CD4-positive, alpha-beta T cell treated with Interleukin-15 for 1 hour (primary cell): ENCODE measurements at places on chromosomes 3 and 15.

DNA sequence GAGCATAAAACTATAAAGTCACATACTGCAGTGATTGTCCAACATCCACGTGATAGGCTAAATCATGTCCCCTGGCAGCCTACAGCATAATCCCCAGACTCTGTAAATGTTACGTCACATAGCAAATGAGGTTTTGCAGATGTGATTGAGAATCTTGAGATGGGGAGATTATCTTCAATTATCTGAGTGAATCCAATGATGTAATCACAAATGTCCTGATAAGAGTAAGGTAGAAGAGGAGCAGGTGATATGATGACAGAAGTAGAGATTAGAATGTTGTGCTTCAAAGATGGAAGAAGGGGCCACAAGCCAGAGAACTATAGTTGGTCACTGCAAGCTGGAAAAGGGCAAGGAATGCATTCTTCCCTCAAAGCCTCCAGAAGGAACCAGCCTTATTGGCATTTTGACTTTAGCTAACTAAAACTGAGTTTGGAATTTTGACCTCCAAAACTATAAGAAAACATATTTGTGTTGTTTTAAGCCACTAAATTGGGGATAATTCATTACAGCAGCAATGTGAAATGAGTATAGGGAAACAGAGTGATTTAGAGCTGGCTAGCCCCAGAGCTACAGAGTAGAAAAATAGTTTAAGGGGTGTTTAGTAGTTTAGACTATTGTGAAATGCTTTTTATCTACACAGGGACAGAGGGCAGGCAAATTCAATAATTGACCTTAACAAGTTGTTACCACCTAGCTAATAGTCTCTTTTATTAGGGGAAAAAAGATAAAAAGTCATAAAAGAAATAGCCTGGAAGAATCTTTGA, 15.2 kb downstream of the SLC2A2 start:
- DNase-seq: no peak

DNA sequence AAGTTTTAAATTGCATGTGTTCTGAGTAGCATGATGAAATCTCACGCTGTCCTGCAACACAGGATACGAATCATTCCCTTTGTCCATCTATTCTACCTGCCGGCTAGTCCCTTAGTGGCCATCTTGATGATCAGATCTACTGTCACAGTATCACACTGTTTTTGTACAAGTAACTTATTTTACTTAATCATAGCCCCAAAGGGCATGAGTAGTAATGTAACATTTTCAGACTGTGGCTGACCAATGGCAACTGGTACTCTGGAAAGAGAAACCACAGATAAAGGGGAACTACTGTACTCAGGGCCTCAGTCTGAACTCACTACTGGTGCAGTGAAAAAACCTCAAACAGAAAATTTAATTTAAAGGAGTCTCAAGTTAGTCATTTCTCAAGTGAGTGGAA, 127.3 kb upstream of the MRPL3 start:
- DNase-seq: no peak

DNA sequence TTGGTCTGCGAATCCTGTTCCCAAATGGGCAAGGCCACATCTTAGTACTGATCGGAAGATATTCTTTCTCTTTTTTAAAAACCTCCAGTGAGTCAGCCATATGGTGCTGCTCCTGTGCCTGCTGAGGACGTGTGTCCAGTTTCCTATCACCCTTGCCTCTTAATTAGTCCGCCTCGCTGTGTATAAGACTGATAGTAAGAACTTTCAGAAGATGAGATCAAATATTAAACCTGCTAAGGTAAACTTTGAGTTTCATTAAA, 612 bp downstream of the UBA5 start:
- no peak for DNase-seq

- DNase-seq: no peak
Observed at GRCh38 chr3:127821394-127821793, 921 bp downstream of the MGLL start.

DNA sequence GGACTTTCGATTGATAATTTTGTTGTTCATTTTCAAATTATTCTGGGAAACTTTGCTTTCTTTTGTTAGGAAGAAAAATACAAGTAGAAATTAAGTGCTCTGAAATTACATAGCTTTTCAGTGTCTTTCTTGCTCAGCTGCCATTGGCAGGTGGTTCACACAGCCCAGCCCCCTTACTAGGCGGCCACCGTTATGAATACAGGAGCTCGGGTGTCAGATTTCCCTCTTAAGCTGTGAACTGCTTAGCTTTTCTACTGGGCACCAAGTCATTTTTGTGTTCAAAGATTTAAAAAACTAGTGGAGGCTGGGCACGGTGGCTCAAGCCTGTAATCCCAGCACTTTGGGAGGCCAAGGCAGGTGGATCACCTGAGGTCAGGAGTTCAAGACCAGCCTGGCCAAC, 55.2 kb downstream of the HMG20A start:
- DNase-seq: no peak

DNA sequence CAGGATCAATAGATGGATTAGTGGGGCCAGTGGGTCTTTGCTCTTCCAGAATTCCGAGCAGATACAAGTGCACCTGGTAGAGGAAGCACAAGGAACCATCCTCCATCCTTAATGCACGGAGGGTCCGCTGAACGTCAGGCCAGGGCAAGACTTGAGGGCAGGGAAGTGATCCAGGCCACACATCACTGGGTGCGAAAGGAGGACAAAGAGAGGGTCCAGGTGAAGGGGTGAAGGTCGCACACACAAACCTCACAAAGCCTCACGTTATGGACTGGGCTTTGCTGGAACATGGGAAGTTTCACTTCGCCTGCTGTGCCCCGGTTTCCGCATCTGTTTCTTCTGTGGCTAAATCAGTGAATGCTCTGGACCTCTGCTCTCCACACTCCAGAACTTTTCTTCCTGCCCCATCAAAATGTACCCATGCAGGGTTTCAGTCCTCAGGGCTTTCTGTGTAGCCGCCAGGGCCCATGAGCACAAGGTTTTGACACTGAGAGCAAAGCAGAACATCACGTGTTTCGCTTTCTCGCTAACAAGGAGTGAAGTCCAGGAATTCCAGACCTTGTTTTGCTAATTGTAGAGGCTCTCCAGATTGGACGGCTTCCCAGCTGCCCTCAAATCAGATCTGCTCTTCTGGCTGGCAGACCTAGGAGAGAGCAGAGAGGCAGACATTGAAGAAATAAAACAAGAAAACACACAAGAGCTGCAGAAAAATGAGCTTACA, 56.3 kb downstream of the KLF15 start:
- no peak for DNase-seq

GRCh38 chr3:120766576-120766975, 24.0 kb downstream of the GTF2E1 start:
- DNase-seq: no peak

- no peak for DNase-seq
Observed at GRCh38 chr3:79012946-79013362, 754.8 kb downstream of the ROBO1 start.

- DNase-seq: no peak
Observed at GRCh38 chr15:35616498-35617271, 70.7 kb upstream of the DPH6 start.

DNA sequence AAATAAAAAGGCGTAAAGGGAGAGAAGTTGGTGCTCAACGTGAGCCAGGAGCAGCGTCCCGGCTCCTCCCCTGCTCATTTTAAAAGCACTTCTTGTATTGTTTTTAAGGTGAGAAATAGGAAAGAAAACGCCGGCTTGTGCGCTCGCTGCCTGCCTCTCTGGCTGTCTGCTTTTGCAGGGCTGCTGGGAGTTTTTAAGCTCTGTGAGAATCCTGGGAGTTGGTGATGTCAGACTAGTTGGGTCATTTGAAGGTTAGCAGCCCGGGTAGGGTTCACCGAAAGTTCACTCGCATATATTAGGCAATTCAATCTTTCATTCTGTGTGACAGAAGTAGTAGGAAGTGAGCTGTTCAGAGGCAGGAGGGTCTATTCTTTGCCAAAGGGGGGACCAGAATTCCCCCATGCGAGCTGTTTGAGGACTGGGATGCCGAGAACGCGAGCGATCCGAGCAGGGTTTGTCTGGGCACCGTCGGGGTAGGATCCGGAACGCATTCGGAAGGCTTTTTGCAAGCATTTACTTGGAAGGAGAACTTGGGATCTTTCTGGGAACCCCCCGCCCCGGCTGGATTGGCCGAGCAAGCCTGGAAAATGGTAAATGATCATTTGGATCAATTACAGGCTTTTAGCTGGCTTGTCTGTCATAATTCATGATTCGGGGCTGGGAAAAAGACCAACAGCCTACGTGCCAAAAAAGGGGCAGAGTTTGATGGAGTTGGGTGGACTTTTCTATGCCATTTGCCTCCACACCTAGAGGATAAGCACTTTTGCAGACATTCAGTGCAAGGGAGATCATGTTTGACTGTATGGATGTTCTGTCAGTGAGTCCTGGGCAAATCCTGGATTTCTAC, at the start of gene RARB:
TSS of gene RARB (plus strand) at position 322 of the 847 bp plus-strand sequence. CDS start at position 791, 469 bp downstream.
- DNase-seq: no peak

DNA sequence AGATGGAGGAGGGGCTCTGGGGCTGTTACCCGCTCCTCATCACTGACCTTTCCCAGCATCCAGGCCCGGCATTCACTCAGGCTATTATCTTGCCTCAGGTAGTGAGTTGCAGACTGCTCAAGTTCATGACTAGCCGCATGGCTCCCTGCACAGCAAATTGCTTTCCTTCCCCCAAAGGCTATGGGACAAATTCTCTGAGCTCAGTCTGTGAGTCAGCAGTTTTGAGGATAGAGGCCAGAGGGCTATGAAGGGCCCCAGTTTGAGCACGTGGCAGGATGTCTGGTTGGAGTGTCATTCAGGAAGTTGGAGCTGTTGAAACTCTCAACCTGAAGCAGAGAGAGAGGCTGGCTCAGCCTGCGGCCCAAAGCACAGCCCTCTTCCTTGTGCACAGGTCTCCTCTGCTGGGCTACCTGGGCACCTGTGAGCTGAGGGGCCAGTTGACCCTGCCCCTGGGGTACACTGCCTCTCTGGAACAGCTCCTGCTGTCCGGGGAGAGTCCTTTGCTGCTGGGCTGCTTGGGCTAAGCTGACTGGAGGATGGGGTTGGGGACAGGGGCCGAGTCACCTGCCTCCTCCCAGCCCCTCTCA, 7.9 kb downstream of the FAH start:
- peak; percentile 69 for DNase-seq

DNA sequence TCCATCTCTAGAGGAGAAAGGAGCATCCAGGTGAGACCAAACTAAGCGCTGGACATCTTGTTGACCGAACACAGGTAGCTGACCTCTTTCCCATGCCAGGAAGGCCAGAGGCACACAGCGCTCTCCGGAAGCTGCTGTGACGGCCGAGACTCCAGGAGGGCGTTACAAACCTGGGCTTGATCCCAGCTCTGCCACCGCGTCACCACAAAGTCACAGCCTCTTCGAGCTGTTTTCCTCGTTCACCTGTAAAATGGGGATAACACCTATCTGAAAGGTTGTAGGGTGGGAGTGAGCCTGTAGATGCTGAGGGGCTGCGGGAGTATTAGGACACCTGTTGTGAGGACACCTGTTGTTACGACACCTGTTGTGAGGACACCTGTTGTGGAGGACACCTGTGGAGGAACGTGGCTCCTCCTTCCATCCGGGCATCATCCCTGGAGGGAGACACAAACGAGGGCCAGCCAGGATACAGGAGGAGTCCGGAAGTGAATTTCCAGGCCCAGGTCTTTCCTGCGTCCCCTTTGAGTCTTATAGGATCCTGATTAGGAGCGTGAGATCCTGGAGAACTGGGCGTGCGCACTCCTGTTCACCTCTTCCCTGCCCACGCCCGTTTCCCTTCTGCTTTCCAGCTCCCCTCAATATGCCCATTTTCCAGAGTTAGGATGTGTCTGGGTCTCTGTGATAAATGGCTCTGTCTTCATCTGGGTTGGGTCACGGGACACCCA, 2.3 kb upstream of the MUC4 start:
- DNase-seq: no peak

DNA sequence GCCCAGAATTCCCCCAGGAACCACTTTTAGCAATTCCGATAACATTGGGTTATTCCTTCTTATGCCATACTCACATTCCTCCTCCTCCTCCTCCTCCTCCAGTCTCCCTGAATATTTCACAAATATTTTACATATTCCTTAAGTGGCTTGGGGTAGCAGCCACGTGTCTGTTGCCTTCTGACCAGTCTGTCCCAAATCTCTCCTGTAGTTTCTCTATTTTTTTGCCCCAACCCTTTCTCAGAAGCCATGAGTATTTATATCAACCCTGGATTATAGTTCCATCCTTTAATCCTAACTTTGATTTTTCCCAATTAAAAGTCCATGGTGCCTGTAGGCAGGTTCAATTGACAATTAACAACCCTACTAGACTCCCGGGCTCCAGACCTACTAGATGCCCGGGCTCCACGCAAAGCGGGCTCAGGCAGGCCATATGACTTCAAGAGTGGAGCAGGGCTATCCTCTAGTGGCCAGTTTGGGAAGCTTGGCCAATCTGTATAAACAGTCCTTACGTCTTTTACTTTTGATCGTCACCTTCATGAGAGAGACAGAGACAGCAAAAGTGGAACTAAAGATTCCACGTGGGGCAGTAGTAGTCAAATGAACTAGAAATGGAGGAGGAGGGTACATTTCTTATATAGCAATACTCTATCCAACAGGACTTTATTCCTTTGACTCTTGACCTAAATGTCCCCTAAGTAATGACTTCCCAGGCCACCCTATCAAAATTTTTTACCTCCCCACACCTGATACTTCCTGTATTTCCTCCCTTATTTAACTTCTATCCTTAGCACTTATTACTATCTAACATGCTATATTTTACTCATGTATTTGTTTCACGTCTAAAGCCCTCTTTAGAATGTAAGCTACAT, 69.7 kb downstream of the USF3 start:
- DNase-seq: peak; percentile 65

GRCh38 chr3:134351427-134351826, 22.8 kb downstream of the AMOTL2 start:
- no peak for DNase-seq

- no peak for DNase-seq
Observed at GRCh38 chr3:49902511-49903345, 945 bp downstream of the MST1R start.

- DNase-seq: peak; percentile 88
Observed at GRCh38 chr3:129233538-129233937, 15.9 kb upstream of the COPG1 start.

DNA sequence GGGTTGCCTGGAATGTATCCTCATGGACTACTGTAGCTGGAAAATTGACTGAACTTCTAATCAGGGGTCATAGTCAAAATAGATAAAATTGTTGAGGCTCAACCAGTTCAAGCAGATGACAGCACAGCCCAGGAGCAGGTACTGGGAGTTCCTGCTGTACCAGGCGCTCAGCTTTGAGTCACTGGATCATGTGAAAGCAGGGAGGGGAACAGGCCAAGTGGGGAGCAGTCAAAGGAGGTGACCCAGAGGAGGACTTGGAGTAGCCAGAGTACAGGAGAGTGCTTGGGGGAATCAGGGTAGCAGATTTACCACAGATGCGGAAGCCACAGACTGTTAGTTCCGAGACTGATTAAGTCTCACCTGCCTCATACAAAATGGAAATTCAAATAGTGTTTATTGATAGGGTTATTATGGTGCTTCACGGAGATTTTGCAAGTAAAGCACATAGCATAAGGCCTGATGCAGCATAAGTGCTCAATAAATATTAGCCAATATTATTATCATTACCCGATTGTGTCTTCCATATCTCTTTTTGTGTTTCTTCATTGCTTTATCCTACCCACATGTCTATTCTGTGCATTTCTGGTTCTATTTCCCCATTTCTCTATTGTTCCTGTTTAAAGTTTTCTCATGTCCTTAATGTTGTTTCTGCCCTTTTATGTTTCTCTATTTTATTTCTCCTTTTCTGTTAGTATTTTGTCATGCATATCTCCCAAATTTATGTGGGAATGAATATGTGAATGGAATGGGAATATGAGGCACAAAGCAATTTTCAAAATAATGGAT, 369.2 kb upstream of the MCTP2 start:
- DNase-seq: peak; percentile 27
